ENCODE measurements at places on chromosomes 13 and 19. TPM values are rescaled to one million over a fixed set of nuclear protein-coding genes. Genes with fewer than 3 reads are reported as not detected.

DNA sequence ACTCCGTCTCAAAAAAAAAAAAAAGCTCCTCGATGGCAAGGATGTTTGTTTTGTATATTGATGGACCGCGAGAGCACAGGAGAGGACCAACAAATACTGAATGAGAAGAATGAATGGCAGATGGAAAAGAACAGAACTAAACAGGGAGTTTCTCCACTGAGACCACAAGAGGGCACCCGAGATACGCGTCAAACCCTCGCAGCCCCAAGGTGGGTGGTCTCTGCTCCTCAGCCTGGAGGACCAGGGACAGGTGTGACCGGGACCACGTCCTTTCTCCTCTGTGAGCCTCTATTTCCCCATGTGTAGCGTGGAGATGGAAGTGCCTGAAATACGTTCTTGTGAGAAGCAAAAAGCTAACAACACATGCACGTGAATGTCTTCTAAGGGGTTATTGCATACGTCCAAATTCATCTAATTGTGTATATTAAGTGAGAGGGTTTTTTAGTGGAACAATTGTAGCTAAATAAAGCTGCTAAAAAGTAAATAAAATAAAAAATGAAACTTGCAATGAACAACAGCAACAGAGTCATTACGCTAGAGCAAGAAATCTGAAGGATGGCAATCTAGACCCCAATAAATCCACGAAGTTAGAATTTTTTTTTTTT, 8.3 kb upstream of the CDC42EP5 start:
- no peaks in the 10 kb centered on the region for H3K36me3 ChIP-seq
- no peaks in the 10 kb centered on the region for H3K4me1 ChIP-seq
- H3K4me3 ChIP-seq: no peak overlapping the region
- no peak for DNase-seq
- H3K27ac ChIP-seq: no peak overlapping the region

DNA sequence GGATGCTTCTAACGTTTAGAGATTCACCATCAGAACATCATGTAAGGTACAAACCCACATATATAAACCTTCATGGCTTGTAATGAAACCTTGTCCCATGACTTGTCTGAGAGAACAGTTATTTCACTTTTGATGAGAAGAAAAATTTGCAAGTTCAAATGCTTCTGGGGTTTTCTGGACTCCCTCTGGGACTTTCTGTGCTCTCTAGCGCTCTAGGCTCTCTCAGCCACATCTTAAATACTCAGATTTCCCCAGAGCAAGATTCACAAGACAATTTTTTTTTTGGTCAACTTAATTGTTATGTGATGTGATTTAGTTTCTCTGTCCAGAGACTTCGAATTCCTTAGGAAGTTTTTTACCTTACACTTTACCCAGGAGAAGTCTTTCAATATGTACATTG, 282.8 kb upstream of the EDNRB start:
- no peaks in the 10 kb centered on the region for H3K4me1 ChIP-seq
- DNase-seq: no peak
- no peaks in the 10 kb centered on the region for H3K27me3 ChIP-seq
- H3K27ac ChIP-seq: no peak overlapping the region

IL17D gene
- total RNA-seq: 1.1 TPM

- no peaks in the 10 kb centered on the region for H3K36me3 ChIP-seq
- H3K4me1 ChIP-seq: no peaks in the 10 kb centered on the region
- no peaks in the 10 kb centered on the region for H3K27me3 ChIP-seq
- no peak for DNase-seq
- no peak overlapping the region for H3K27ac ChIP-seq
These were observed 7.5 kb downstream of the TEX29 start for GRCh38 chr13:111327730-111328573.

DNA sequence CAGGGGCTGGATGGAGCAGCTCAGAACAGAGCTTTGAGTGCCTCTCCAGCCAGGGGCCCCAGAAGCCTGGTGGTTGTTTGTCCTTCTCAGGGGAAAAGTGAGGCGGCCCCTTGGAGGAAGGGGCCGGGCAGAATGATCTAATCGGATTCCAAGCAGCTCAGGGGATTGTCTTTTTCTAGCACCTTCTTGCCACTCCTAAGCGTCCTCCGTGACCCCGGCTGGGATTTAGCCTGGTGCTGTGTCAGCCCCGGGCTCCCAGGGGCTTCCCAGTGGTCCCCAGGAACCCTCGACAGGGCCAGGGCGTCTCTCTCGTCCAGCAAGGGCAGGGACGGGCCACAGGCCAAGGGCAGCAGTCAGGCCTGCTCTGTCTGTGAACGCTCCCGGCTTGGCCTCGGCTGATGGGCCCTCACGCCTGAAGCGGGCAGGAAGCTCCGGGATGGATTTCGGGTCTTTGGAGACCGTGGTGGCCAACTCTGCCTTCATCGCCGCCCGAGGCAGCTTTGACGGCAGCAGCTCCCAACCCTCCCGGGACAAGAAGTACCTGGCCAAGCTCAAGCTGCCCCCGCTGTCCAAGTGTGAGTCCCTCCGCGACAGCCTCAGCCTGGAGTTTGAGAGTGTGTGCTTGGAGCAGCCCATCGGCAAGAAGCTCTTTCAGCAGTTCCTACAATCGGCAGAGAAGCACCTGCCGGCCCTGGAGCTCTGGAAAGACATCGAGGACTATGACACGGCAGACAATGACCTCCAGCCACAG, at the start of gene GRK1:
TSS of gene GRK1 (plus strand) at position 269 of the 751 bp plus-strand sequence. CDS start at position 437, 168 bp downstream.
- H3K27ac ChIP-seq: no peak within 1 kb of the TSS
- peak; percentile 26 for DNase-seq
- H3K4me3 ChIP-seq: no peak within 1 kb of the TSS
- H3K36me3 ChIP-seq: no peaks in the 10 kb centered on the region
- H3K27me3 ChIP-seq: no peaks in the 10 kb centered on the region
- H3K4me1 ChIP-seq: no peaks in the 10 kb centered on the region

RTBDN gene
- total RNA-seq: not detected

- H3K4me3 ChIP-seq: no peak overlapping the region
- no peaks in the 10 kb centered on the region for H3K36me3 ChIP-seq
- DNase-seq: no peak
- peak overlapping the region; percentile 18 for H3K27ac ChIP-seq
- no peaks in the 10 kb centered on the region for H3K27me3 ChIP-seq
These were observed 29.8 kb downstream of the RAB20 start for GRCh38 chr13:110531671-110532083.

DNA sequence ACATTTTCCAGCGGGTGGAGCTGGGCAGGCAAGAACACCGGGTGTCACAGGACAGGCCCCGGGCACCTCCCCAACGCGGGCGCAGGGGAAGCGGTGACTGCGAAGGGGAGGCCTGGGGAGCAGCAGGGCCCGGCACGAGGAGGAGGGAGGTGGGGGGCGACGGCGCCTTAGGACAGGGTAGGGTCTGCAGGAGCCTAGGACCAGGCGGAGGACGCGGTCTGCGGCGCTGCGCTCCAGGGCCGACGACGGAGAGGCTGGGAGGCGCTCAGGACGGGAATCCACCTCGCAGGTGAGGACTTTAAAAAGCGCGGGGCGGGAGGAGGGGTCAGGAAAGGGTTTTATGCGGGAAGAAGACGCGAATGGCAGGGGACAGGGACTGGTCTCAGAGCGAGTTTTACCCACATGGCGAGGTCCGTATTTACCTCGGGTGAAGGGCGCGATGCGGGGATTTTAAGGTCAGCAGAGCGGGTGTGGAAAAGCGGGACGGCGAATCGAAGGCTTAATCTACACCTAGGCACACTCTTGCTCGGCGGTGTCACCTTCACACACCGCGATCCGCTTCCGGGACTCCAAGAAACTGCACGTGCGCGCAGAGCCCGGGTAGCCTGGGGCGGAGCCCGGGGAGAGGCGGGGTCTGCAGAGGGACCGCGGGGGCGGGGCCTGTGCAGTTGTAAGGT, 13.5 kb downstream of the ERVV-2 start:
- H3K36me3 ChIP-seq: no peaks in the 10 kb centered on the region
- H3K4me3 ChIP-seq: no peak overlapping the region
- H3K4me1 ChIP-seq: no peaks in the 10 kb centered on the region
- no peaks in the 10 kb centered on the region for H3K27me3 ChIP-seq
- H3K27ac ChIP-seq: no peak overlapping the region

DNA sequence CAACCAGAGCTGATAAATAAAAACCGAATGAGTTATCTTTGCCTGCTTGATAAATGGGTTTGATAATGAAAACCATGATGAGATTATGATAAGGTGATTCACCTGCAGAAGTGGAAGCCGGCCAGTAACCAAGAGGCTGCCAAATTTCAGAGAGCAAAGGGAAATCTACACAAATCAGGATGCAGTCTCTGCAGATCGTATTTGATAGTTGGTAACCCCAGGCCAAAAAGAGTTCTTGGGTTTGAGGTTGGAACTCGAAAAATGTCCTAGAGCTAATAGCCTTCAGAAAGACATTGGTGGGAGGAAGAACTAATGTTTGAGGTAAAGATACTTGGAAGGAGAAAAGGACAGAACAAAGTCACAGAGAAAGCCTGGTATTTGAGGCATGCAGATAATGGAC, 9.6 kb upstream of the LATS2 start:
- no peak overlapping the region for H3K4me3 ChIP-seq
- no peaks in the 10 kb centered on the region for H3K27me3 ChIP-seq
- H3K4me1 ChIP-seq: peaks cover 3% of the 10 kb centered on the region
- H3K36me3 ChIP-seq: no peaks in the 10 kb centered on the region
- no peak overlapping the region for H3K27ac ChIP-seq
- DNase-seq: no peak

- no peaks in the 10 kb centered on the region for H3K36me3 ChIP-seq
- H3K4me3 ChIP-seq: no peak overlapping the region
- no peaks in the 10 kb centered on the region for H3K27me3 ChIP-seq
- no peak for DNase-seq
These were observed 113.5 kb upstream of the EDNRB start for GRCh38 chr13:78032132-78032531.

CYP2A6 gene
- total RNA-seq: 0.31 TPM

GRCh38 chr19:27676334-27676733, 1536.6 kb downstream of the UQCRFS1 start:
- no peak overlapping the region for H3K4me3 ChIP-seq
- no peak overlapping the region for H3K27ac ChIP-seq
- no peaks in the 10 kb centered on the region for H3K4me1 ChIP-seq

- DNase-seq: no peak
- no peaks in the 10 kb centered on the region for H3K36me3 ChIP-seq
- no peaks in the 10 kb centered on the region for H3K4me1 ChIP-seq
These were observed 367.6 kb upstream of the PRR20A start for GRCh38 chr13:56773148-56773547.

ATP4B gene
- not detected for total RNA-seq

DNA sequence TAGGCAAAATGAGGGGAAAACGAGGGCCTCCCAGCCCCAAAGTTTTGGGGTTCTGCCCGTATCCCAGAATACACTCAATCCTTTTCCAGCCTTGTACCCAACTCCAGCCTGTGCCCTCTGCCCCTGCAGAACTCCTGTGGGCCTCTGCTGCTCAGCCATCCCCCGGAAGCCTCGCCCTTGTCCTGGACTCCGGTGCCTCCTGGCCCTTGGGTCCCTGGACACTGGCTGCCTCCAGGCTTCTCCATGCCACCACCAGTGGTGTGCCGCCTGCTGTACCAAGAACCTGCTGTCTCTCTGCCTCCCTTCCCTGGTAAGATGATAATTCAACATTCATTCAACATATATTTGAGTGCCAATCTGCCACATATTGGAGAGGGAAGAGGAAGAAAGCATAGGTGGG, 3.8 kb downstream of the DMRTC2 start:
- H3K27ac ChIP-seq: no peak overlapping the region
- H3K27me3 ChIP-seq: no peaks in the 10 kb centered on the region
- no peaks in the 10 kb centered on the region for H3K36me3 ChIP-seq
- DNase-seq: no peak
- H3K4me1 ChIP-seq: no peaks in the 10 kb centered on the region
- no peak overlapping the region for H3K4me3 ChIP-seq

GRCh38 chr19:54312436-54313377, at the start of gene LILRA5:
LILRA5 (minus strand) TSS chr19:54313166; CDS start chr19:54313019, 147 bp downstream.
- H3K27me3 ChIP-seq: peaks cover 79% of the 10 kb centered on the region
- peaks cover 23% of the 10 kb centered on the region for H3K36me3 ChIP-seq
- H3K4me3 ChIP-seq: peak within 1 kb of the TSS; percentile 48

KLK10 gene
- total RNA-seq: 1.3 TPM

DMKN gene
- 136 TPM for total RNA-seq

DNA sequence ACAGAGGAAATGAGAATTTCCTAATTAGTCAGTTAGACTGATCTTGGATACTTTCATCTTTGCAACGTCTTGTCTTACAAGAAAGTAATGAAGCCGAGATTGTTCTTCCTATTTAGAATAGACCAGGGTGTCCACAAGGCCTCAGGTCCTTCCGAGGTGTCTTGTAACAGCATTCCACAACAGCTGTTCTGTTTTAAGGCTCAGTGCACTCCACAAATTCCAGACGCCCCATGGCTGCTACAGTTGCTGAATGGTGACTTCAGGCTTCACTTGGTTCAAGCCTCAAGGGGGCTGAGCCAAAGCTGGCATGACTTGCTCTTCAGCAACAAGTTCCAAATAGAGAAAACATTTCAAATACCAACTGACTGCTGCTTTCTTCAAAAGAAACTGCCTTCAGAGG, 143.4 kb downstream of the SHISA2 start:
- DNase-seq: no peak
- no peaks in the 10 kb centered on the region for H3K27me3 ChIP-seq
- no peaks in the 10 kb centered on the region for H3K4me1 ChIP-seq
- no peak overlapping the region for H3K27ac ChIP-seq
- no peak overlapping the region for H3K4me3 ChIP-seq

DNA sequence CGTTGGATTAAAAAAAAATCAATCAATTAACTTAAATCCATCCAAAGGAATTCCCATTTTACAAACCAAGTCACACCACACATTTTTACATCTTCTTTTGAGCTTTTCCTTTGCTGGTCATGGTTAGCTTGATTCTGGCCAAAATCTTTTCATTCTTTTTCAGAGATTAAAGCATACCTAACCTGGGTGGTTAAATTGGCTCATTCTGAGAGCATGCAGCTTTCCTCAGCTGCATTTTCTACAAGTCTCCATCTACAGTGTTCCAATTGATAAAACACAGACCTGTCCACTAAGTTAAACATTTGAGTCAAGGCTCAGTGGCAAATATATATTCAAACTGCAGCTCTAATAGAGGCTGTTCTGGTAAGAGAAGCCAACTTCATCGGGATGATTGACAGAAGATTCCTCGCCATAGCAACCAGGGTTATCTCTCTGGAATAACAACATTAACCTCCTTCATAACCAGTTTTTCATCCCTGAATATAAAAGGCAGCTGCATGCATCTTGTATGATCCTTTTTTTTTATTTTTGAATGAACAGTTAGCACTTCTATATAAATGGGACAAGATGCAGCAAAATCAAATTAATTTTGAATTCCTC, 106.2 kb downstream of the DNAJC15 start:
- peaks cover 23% of the 10 kb centered on the region for H3K27me3 ChIP-seq
- no peak for DNase-seq
- H3K4me1 ChIP-seq: no peaks in the 10 kb centered on the region
- H3K36me3 ChIP-seq: no peaks in the 10 kb centered on the region
- no peak overlapping the region for H3K4me3 ChIP-seq

GRCh38 chr19:13430790-13431582, 75.3 kb downstream of the CACNA1A start:
- DNase-seq: no peak
- no peaks in the 10 kb centered on the region for H3K4me1 ChIP-seq
- no peak overlapping the region for H3K27ac ChIP-seq
- H3K27me3 ChIP-seq: no peaks in the 10 kb centered on the region
- H3K36me3 ChIP-seq: no peaks in the 10 kb centered on the region
- no peak overlapping the region for H3K4me3 ChIP-seq

Measured in left lung (tissue), 14 donors.